CD14-positive monocyte (primary cell): ENCODE measurements at places on chromosomes 7 and 10. TPM values are rescaled to one million over a fixed set of nuclear protein-coding genes. Genes with fewer than 3 reads are reported as not detected.

DNA sequence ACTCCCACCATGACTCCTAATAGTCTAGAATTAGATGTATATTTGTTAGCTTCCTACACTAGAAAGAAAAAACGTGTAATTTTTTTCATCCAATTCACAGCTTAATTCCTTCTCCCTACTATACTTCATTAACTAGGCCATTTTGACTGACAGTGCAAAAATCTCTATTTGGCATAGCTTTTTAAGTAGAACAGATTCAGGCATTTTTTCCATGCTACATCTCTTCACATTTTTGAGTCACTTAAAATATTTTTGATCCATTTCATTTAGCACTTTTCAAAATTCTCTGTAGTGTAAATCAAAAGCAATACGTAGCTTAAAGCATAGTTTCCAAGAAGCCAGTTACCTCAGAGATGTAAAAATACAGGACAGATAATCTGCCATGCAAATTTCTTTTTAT is 391.1 kb upstream of the NPVF start:
- no peak for DNase-seq

GRCh38 chr7:152492952-152493351 is 57.1 kb upstream of the KMT2C start:
- no peak for DNase-seq

- DNase-seq = no peak
Measured at GRCh38 chr7:1810961-1811849, 141.1 kb downstream of the ELFN1 start.

- no peak for DNase-seq
Measured at GRCh38 chr7:48118041-48118440, 29.0 kb downstream of the UPP1 start.

DNA sequence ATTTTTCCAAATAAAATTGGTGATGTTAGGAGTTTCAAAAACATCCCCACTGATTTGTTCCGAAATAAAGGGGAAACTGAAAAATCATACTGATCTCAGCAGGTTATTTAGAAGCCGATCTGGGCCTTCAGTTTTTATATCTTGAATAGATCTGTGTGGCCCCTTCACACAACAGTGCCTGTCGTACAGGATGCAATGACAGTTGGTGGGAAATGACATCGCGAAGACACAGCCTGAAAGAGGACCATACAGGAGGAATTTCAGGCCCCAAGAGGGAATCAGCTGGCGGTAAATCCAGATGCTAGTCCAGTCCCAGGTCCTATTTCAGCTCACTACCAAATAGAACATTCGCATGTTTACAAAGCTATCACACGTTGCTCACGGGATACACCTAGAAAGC is 3.0 kb downstream of the H2BK1 start:
- DNase-seq = no peak

DNA sequence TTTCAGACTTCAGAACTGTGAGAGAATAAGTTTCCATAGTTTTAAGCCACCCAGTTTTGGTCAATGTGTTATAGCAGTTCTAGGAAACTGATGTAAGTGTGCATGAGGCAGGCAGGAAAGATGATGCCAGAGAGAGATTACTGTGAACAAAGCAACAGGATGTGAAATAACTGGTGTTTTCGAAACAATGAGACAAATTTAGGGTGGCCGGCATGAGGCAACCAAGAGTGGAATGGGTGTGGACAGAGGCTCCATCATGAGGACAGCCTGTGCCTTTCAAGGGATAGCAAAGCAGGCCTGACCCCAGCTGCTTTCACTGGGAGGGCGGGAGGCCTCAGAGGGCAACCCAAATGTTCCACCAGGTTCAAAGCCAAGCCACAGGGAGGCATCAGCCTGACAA is 67.3 kb upstream of the UCN3 start:
- peak; percentile 90 for DNase-seq

DNA sequence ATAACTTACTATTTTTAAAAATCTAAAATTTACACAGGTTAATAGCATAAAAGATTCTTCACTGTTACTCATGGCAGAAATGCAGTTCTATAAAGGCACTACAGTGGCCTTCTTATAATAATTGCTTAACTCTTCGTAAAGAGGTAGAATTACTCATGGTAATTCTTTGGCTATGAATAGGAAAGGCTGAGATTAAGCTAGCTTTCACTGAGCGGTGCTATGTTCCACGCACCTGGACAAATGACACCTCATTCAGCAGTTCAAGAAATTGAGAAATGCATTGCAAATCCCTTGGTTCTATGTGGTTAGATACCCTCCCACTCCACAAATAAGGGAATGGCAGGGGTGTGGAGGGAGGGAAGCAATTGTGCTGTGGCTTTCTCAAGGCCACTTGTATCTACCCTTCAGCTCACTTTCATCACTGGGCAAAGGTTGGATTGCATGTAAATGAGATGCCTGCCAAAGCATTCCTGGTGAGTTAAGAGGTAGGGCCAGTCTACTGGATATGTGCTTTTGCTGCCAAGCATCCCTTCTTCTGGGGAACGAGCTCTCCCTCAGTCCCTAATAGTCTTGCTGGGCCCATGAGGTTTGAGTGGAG is 210.9 kb downstream of the TEX36 start:
- DNase-seq = no peak

DNA sequence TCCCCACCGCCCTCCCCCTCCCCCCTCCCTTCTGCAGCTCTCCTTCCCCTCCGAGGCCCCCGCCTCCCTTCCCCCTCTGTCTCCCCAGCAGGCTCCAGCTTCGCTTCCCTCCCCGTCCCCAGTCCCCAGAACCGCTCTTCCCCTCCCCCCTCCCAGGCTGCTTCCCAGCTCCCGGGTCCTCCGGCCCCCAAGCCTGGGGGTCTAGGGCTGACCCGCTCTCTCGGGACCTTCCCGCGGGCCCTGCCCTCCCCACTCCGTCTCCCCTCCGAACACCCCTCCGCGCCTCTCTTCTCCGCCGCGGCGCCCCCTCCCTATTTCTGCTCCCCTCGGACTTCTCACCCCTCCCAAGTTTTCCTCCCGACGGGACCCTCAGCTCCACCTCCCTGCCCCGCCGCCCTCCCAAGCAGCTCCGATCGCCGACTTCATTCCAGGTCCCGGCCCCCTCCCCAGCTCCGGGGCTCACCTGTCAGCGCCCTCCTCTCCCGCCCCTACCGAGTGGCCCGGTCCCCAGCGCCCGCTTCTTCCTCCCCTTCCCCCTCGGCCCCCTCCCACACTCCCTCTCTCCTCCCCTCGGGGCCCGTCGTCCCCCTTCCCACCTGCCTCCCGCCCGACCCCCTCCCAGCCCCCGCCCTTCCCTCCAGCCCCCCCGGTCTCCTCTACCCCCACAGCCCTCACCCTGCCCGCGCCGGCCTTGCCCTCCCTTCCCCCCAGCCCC is 990 bp downstream of the ZNF467 start:
- no peak for DNase-seq

- DNase-seq = no peak
Measured at GRCh38 chr7:135558881-135559280, 1.2 kb downstream of the NUP205 start.

GRCh38 chr7:150721970-150722373 is 5.6 kb downstream of the GIMAP1 start:
- DNase-seq = no peak

DNA sequence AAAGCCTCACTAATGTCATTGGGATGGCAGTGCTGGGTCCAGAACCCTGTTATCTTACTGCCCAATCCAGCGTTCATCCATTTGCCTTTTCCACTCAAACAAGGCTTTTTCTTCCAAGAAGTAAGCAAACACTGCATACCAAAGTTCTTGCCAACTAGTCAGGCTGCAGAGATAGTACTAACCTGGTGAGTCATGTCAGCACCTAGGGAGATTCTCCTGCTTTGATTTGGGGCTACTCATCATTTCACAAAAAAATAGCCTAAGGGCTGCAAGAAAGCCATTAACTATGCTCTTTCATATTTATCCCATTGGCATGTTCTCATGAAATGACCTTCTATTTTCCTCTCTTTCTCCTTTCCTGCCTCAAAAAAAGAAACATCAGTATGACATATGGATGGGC is 142.6 kb downstream of the TWIST1 start:
- no peak for DNase-seq

- DNase-seq = no peak
Measured at GRCh38 chr10:70417568-70417967, 13.6 kb downstream of the EIF4EBP2 start.

DNA sequence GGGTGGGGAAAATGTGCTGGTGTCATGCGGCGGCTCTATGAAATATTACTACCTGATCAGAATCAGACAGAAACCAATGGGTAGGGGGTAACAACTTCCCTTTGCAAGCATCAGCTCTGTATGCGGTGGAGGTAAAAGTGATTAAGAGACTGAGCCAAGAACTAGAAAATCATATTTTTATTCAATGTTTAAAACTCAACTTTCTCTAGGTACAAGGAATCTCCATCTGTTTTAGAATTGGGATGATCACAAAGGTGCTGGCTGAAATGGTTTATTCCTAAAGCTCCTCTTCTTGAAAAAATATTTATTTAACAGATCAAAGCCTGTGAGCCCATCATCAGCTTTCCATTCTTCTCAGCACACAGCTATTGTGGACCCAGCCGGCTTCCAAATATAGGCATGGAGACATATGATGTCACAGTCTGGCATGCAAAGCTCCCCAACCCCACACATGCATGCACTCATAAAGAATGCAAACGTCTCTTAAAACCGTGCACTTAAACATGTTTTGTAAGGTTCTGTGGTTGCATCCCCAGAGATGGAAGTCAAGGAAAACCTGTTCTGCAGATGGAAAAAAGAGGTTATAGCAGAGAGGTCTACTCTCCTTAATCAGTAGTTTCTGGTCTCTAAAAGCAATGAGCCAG is 126.0 kb downstream of the SKIDA1 start:
- DNase-seq = no peak

GRCh38 chr7:28701731-28702130 is 256.4 kb downstream of the TRIL start:
- DNase-seq = no peak

DNA sequence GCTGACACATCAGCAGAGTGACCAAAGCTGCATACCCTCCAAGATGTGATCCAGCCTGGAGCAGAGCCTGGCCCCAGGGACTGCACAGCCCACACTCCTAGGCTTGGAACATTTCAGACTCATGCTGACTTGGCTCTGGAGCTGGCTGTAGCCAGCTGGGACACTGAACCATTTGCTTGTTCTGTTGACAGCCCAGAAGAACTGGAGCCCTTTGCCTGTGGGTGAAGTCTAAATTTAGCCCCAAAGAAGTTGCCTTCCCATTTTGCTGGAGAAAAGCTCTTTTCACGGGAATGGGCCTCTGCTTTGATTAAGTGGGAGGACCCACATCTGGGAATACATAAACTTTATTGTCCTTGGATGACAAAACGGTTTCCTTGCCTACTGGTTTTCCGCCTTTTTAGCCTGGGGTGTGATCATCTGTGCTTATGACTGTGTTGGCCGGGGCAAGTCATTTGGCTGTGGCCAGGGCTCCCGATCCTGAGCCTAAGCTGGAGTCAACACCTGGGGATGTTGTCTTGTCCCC is 186.2 kb upstream of the BMPER start:
- DNase-seq = no peak

DNA sequence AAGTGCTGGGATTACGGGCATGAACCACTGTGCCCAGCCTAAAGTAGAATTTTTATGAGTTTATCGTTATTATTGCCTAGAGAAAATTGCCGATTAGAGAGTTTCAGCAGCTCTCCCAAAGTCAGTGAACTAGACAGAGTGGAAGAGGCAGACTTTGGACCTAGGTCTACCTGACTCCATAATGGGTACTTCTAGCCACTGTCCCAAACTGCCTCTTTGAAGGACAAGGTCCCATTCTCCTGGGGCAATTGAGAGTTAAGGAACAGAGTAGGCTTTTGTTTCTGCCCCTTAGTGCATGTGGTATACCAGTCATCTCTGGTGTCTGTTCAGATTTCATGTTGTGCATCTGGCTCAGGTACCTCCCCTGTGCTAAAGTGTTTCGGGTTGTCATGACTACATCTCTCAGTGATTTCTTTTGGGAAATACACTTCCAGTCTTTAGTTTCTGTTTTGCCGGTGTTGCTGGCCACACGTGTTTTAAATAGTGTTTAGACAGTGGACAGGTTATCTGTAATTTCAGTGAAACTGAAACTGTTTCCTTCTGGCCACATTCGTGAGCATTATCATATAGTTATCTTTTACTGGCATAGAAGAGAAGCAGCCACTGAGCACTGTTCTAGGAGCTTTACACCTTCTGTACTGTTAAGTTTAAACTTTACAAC is 4.7 kb downstream of the TMEM236 start:
- DNase-seq = no peak

DNA sequence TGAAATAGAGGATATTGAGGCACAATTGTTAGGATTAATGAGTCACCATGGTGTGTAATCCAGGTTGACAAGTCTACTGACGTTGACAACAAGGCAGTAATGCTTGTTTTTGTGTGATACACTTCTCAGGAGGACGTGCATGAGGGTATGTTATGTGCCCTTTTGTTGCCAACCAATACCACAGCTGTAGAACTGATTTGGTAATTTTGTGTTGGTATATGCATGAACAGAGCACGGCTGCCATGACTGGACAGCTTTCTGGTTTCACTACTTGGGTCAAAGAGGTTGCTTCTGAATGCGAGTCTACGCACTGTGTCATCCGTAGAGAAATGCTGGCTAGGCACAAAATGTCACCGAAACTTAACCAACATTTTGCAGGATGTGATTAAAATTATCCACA is 32.9 kb downstream of the PHTF2 start:
- DNase-seq = no peak

DNA sequence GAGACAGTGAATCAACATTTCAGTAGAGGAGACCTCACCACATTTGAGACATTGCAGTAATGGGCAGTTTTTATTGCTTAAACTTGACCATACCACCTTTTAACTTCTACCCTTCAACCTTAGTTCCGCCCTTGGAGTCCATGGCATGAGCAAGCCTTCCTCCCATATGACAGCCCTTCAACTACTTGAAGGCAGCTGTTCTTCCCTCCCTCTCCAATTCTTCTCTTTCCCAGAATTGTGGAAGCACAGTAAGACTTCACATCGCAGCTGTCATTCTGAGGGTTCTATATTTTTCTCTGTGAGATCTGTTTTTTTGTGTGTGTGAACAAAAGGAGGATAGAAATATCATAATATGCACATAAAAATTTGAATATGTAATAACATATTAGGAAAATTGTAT is 2.2 kb upstream of the TSPAN12 start:
- no peak for DNase-seq

GRCh38 chr7:107661865-107662379 is 1.3 kb downstream of the SLC26A4 start:
- DNase-seq = no peak

PHYH gene
- polyA plus RNA-seq = 19.5 TPM

TMEM213 gene
- not detected for polyA plus RNA-seq

CDK1 gene
- 0.08 TPM for polyA plus RNA-seq

IDI2 gene
- polyA plus RNA-seq = not detected

PNLIP gene
- not detected for polyA plus RNA-seq

SPDYE1 gene
- not detected for polyA plus RNA-seq

ABCB8 gene
- polyA plus RNA-seq = 19.9 and 20.8 TPM in 2 replicates
